ENCODE measurements at places on chromosomes 4 and X.

DNA sequence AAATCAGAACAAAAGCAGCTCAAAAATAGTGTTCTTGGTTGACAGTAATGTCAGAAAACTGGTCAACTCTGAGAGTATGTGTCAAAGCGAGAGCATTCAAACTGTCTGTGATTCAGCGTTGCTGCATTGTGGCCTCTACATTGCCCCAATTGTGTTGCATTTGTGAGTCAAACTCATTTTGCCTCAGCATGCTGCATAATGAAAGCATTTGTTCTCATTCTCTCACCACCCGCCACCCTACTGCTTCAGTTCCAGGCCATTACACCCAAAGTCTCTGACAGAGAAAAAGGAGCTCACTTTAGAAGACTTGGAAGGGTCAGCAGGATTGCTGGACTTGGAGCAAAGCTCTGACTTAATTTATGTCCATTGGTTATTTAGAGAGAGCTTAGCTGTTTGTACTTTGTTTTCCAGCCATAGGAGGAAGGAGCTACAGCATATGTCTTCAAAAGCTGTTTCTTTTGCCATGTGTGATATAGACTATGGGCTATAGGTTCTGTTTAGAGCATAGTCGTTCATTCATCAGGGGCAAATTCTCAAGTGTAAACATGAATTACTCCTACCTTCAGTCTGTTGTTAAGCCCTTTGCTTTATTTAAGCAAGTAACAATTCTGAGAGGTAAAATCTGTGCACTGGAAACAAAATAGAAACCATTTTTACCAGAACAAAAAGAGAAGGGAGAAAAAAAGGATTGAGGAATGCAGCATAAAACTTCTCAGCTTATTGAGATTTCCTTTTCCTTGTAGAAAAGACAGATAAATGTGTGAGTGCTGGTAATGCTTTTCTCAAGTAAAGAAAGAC is 153.4 kb upstream of the ANK2 start:
- no peak for DNase-seq

- peak; percentile 50 for DNase-seq
These were observed 8.9 kb downstream of the ADD1 start for GRCh38 chr4:2852481-2852921.

DNA sequence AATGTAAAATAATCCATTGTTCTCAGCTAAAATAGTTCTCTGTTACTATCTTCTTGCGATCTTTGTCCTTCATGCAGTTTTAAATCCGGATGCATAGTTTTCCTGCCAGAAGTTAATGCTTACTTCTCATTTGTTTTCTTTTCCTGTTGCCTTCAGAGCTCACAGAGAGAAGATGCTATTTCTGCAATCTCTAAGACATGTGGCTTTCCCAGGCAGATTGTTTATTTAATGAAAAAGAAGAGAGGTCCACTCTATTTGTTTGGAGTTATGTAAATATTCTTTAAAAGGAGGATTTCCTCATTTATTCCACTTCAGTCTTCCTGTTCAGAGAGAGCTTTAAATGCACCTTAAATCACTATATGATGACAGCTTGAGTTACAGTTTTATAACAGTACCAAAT is 39.3 kb upstream of the HPGD start:
- no peak for DNase-seq

DNA sequence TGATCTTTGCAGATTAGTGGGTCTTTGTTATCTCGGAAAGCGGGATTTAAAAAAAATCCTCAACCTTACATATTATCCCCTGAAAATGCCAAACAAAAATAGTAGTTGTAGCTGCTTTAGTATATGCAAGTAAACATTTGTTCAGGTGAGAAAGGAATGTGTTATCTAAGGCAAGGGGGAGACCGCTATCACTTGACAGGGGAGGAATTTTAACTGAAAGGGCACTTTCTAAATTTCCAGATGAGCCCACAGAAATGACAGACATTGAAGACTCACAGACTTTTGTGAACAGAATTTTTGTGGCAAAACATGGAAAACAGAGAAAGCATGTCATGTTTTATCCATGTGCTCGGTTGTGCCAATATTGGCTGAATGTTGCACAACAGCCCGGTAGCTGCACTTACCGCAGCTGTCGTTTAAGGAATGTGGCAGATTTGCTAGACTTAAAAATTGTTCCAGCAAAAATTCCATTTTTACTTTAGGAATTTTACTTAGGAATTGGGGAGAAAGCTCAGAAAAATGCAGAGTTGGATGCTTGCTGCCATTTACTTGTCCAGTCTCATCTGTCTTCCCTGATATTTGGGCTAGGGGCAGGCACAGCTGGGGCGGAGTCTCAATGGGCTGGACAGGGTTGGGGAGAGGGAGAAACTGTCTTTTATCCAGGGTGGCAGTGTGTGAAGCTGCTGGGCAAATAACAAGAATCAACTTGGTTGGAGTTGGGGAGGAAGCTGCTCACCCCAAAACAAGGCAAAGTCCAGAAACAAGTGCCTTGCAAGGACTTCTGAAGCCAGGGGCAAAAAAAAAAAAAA is 94.6 kb upstream of the RPS6KA3 start:
- DNase-seq: peak; percentile 56

DNA sequence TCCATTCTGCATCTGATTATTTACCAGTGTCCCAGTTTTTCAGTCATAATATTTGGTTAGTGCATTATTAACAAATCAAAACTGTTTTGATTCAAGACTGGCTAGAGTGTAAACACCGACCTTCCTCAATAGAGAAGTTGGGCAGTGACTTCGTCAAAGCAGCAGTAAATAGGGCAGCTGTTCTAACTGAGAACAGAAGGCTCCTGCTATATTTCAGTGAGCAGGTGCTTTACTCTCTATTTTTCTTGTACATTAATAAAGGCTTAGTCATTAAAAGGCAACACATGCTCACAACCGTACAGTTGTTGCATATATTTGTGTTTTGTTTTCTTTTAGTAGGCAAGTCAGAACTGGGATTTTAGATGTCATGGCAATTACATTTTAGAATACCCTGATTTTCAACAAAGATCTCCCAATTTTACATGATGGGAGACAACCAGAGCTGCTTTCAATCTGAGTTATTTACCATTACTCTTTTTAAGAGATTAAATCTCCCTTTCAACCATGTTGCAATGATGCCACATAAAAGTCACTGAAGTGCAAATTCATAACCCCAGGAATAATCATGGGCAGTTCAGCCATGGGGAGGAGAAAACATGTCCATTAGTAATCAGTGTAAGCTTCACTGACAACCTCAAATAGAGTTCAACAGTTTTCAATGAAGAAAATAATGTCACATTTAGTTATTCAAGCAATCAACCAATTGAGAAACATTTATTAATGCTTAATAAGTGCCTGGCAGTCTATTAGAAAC is 233.3 kb downstream of the NDST4 start:
- peak; percentile 9 for DNase-seq

DNA sequence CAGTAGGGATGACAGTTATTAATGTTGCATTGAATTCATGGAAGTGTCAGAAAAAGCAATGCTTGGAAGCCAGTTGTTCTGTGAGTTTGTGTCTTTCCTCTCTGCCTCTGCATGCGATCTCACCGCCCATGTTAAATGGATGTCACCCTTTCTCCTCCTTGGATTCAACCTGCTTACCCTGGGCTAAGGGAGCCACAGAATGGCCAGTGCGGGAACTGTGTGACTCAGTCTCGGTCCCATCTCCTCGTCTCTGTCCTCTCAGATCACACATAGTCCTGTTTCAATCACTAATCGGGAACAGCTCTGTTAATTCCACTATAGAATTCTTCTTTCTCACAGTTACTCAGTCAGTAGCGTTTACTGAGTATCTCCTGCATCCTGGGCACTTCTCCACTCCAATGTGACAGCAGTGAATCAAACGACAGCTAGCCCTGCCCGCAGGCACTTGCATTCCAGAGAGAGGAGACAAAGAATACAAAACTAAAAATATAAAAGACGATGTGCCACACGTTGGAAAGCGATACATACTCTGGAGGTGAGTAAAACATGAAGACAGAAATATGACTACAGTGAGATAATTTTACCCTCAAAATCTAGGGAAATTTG is 53.6 kb upstream of the TLR3 start:
- peak; percentile 19 for DNase-seq

DNA sequence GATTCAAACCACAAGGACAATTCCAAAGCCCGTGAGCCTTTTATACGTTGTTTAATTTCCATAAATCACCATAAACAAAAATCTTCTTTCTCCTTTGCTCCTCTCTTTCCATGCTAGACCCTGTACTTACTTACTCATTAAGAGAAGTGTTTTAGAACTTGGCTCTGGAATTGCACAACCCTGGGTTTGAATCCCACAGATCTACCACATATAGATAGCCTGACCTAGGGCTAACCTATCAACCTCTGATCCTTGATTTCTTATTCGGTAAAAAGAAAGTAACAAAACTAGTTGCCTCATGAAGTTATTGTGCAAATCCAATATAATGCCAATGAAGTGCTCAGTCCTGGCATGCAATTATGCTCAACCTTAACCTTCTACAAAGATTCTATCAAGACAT is 68.8 kb downstream of the ZAR1 start:
- DNase-seq: no peak

DNA sequence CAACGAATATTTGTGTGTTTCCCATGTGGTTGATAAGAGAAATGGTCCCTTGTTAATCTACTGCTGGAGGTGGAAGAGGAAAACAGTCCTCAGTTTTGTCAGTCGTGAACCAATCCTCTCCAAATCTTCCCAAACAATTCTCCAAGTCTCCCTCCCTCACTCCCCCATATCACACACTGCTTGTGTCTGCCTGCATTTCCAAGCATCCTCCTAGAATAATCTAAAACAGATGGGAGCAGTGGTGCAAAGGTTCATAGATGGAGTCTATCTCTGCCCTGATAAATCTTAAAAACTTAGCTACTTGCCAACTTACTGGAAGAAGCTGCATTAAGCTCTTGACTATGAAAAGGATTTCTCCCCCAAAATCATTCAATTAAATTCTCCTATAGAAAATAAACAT is 43.7 kb upstream of the SH3KBP1 start:
- no peak for DNase-seq

Measured in myocyte (in vitro differentiated cells).